ENCODE measurements at places on chromosomes 11 and 22.

GRCh38 chr22:25880524-25880923, 138.5 kb downstream of the MYO18B start:
- DNase-seq, result no peak

DNA sequence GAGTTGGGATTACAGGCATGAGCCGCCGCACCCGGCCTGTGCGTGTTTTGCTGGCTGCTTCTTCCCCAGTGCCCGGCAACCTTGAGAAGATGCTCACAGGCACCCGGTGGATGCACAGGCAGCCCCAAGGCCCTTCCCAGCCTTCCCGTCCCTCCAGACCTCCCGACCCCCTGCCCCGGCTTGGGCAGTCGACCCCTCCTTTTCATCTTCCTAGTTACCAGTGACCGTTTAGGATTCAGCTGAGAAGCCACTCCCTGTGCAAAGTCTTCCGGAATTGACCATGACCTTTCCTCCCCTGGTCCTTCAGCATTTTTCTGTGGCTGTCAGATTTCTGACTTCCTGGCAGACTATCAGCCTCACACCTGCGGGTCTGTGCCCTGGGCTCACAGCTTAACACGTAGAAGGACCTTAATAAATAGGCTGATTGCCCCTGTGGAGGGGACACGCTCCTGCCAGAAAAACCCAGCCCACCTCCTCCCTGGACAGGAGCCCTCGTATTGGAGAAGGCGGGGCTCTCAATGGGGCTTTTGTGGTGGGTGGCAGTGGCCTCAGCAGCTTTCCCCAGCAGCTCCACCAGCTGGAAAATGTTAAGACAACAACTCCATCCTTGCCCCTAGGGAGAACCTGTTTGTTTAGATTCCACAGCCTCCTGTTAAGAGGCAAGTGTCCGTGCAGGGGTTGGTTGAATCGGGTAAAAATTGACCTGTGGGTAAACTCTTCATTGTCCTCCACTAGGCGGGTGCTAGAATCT, 10.4 kb upstream of the ANO1 start:
- DNase-seq, result no peak

DNA sequence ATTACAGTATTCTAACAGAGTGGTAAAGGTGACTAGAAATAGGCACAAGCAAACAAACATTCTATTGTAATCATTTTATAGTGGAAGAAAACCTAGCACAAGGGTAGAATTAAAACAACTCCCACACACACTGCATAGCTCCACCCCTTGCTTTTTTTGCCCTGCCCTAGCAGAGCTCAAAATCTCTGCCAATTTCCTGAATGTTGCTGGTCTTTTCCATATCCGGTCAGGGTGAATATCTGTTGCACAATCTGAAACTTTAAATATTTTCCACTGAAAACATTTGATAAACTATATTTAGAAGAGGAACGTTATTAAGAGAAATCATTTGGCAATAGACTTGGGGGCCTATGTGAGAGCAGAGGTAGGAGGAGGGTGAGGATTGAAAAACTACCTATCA, 2.7 kb downstream of the SPA17 start:
- DNase-seq, result no peak

- DNase-seq, result no peak
Observed at GRCh38 chr11:108322666-108323065, 99.8 kb downstream of the ATM start.

- DNase-seq, result no peak
Observed at GRCh38 chr11:95093548-95093947, 3.9 kb downstream of the ENDOD1 start.

DNA sequence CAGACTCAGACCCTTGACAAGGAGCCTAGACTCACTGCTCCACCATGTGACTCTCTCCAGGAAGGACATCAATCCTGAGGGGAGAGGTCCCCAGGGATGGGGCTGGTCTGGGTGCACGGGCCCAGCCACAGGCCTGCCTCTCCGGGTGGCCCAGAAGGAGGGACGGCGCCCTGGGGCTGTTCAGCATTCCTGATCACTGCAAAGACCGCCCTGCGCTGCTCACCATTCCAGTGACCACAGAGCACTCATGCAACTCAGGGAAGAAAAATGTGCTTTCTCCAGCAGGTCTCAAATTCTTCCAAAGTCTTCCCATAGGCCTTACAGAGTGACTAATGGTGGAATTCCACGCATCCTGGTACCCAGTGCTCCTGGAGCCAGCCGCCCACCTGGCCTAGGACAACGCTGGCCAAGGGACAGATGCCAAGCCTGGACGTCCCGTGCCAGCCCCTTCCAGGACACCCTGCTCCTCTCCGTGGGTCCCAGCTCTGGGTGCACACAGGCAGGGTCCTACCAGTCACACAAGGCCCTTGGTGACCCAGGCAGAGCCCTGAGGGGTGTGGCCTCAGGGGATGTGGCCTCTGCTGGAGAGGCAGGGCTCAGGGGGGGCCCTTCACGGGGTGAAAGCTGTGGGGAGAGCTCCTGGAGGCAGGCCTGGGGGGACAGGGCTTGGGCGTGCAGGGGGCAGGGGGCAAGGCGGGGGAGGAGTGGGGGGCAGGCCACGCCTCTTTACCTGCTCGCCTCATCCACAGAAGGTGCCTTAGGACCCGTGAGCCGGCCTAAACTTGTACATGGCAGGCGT, 178.8 kb downstream of the IGLL1 start:
- no peak for DNase-seq

DNA sequence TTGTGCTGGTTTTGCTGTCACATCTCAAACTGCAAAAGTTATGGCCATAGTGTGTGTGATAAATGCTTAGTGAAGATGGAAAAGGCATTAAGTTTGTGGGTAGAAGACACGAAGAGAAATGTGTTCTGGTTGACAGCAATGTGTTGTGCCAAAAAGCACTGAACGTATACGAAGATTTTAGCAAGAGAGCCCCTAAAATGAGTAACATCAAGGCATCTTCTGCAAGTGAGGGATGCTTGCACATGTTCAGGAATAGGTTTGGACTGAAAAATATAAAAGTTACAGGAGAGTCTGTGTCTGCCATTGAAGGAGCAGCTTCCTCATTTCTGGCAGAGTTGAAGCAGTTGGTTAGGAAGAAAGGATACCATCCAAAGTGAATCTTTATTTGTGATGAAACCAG, 167.1 kb downstream of the ADAMTS15 start:
- DNase-seq, result no peak

DNA sequence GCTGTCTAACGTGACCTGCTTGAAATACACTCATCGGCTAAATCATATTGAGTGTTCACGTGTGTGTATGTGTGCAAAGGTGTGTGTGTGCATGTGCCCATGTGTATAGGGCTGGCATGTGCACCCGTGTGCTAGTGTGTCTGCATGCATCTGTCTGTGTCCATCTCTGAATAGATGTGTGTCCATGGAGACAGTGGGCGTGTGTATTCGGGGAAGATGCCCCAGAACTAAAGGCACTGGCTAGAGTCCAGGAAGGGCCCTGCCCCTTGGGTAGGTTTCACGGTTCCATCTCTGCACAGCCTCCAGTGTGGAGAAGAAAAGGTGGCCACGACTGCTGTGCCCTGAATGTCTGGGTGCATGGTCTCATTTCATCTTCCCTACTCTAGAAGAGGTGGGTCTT, 220.3 kb downstream of the MN1 start:
- DNase-seq, result no peak

GRCh38 chr11:118918128-118918685, 7.5 kb downstream of the BCL9L start:
- no peak for DNase-seq

GRCh38 chr22:25754527-25755202, 12.7 kb downstream of the MYO18B start:
- DNase-seq, result no peak

DNA sequence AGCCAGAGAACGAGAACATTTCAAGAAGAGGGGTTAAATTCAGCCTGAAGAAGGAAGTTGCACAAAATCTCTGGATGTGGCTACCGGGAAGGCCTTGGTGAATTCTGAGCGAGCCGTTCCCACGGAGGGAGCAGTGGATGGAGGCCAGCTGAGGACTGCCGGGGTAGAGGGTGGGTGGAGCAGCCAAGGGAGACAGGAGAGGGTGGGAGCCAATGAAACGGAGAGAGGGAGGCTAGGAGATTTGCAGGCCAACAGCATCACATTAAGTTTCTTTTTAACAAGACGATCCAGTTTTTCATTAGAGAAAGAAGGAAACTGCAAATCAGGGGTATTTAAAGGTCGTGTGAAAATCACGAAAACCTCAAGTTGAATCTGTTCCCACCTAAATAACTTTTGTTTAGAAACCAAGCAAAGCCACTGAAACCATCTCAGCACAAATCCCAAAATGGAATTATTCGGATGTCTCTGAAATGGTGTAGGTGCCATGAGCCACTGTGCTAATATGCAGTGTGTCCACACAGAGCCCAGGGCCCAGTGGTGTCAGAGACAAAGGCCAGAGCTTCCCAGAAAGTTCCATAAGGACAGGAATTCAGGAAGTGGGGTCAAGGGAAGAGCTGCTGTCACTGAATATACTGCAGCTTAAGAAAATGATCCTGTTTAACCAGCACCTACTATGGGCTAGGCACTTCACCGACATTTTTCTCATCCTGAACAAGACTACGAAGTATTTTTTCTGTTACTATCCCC, 59.7 kb upstream of the SLC35C1 start:
- DNase-seq, result no peak

DNA sequence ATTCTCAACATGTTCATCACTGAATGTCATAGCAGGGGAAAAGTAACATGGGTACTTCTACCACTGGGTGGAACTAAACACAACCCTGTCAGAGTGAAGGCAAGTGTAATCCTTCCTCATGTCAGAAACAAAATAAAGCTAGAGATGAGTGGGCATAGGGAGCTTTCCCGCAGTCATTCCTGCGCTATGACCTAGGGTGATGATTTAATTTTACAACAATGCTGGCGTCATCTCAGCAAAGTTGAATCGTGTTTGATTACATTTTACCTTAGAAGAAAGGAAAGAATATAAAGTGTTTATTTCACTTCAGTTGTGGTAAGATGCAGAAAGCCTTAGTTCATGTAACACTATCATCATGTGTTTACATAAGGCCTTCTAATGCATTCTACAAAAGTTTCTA, 355.6 kb downstream of the METTL15 start:
- no peak for DNase-seq

DNA sequence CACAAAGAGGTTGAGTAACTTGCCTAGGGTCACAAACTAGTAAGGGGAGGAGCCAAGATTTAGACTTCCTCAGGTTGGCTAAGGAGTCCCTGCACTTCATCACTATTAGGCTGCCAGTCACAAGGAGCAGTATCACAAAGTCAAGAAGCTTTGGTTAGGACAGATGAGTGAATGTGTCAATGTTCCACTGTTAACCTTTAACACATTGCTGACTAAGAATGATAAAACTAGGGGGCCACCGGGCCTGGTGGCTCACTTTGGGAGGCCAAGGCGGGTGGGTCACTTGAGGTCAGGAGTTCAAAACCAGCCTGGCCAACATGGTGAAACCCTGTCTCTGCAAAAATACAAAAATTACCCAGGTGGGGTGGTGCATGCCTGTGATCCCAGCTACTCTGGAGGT, 32.0 kb downstream of the TMEM123 start:
- DNase-seq, result no peak

- DNase-seq, result no peak
Observed at GRCh38 chr11:125111001-125111342, 454 bp downstream of the TMEM218 start.

GRCh38 chr11:133559382-133559781, 27.1 kb upstream of the OPCML start:
- no peak for DNase-seq

- DNase-seq, result no peak
Observed at GRCh38 chr11:2732261-2732939, 32.6 kb upstream of the KCNQ1OT1 start.

DNA sequence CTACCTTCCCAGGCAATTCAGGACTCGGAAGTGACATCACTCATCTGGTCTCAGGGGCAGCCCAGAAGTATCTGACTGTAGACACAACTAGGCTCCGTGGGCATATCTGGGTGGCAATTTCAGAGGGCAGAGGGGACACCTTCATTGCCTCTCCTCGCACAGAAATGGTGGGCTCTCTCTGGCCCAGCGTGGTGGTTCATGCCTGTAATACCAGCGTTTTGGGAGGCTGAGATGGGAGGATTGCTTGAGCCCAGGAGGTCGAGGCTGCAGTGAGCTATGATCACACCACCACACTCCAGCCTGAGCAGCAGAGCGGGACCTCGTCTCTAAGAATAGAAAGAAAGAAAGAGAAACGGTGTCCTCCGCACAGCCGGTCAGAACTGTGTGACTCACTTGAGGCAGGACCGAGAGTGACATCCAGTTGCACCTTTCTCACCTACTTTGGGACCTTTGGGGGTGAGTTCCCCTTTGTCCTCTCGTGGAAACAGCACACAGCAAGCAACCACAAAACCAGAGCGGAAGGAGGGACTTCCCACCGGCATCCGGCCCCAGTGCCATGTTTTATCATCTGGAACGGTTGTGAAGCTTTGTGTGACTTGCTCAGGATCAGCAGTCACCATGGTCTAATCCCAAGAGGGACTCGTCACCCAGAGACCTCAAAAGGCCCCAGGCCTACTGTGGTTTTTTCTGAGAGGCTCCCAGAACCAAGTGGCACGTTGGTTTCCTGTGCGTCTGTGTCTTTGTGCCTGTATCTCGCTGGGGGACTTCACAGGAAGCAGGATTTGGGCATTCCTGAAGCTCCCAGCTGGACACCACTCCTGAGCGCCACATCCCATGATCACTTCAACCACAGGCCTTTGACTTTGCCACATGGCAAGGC, 38.4 kb upstream of the EMID1 start:
- no peak for DNase-seq

GRCh38 chr11:69000831-69001242, 12.2 kb downstream of the MRGPRF start:
- no peak for DNase-seq

DNA sequence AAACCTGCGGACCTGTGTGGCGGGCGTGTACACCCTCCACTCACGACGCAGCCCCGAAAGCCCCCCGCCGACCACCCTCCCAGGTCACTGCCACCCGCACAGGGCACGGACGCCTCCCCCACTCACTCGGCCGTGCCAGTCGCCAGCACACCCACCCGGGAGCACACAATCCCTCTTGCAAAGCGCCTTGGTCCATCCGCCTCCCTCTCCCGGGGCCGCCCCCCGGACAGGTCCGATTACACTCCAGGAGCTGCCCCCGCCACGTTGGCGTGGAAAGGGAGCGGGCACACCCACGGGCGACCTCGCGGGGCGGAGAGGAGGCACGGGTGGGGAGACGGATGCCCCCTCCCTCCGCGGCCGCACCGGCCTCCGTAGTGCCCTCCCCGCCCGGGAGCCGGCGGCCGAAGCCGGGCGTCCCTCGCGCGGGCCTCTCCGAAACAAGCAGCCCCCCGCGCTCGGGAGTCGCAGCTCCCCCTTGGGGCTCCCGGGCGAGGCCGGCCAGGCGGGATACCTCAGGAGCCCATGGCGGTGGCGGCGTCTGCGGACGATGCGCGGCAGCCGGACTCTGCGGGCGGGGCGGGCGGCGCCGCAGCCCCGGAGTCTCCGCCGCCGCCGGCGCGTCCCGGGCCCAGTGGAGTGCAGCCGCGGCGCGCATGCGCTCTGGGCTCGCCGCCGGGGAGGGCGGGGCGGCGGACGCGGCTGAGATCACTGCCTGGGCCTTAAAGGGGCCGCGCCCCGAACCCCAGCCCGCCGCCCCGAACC, at the start of gene TMEM184B:
TSS of gene TMEM184B (minus strand) at position 638 of the 762 bp plus-strand sequence. CDS start 25,049 bp downstream, outside the sequence.
- peak; percentile 68 for DNase-seq

DNA sequence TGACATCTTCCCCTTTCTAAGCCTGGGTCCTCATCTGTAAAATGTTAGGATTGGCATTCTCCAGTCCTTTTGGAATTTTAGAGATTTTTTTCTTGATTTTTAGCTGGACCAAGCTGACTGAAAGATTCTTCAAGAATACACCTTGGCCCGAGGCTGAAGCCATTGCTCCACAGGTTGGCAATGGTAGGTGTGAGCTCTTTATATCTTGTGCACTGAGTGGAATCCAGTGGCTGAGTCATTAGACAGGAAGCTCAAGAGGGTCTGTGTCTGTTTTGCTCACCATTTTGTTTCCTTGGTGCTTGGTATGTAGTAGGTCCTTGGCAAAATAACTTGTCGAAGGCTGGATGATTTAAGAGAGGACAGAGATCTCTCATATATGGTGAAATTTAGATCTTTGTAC, 6.2 kb downstream of the EIF3L start:
- no peak for DNase-seq

Measured in left renal pelvis (tissue), 4 donors.